ENCODE measurements at places on chromosomes 1 and 21.
A peak's percentile ranks its signal among the peaks of the same experiment; 100 is the strongest.

GRCh38 chr1:21232044-21232443 is 55.3 kb upstream of the EIF4G3 start:
- DNase-seq, result peak; percentile 20

- DNase-seq, result no peak
These were observed 10.0 kb upstream of the RASSF5 start for GRCh38 chr1:206497363-206497762.

DNA sequence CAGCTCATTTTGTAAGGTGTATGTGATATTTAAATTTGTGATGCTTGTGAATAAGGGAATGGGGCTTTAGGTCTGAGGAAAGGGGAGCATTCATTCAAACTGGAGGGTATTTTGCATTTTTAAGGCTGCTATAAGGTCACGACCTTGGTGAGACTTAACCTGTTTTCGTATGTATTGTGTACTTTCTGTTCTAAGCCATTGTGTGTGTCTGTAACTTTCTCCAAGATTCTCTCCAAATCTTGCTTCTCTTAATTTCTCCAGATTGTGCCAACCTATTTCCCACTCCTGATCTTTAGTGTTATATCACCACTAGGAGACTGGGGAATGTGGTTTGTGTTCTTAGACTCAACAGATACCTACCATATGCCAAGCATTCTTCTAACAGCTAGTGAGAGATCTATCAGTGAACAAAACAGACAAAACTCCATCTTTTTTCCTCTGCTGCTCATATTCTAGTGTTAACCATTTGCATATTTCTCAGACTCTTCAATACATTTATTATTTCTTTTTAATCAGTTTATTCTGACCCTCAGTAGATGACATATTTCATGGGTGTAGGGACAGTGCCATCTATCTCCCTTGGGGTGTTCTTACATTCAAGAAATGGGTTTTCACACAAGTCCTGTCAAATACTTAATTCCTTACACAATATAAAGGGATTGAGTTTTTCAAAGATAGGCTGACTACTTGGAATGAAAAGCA is 27.5 kb downstream of the ATP1B1 start:
- DNase-seq, result no peak

DNA sequence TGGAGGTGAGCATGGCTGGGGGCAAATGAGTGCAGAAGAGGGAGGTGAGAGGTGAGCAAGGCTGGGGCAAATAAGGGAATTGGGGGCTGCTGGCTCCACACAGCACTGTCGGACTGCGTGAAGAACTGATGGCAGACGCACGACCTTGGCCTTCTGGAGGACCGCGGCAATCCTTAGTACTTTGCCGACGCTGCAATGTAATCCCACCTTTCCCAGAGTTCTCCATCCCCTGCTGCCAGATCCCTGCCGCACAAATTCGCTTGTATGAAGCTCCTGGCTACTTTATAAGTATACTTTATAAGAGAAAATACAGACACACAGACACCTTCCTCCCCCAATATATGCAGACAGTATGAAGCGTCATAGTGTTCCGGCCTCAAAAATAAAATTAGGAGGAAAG is 472.4 kb downstream of the SMYD3 start:
- no peak for DNase-seq

- no peak for DNase-seq
These were observed 28.2 kb downstream of the PRDM2 start for GRCh38 chr1:13728091-13728715.

DNA sequence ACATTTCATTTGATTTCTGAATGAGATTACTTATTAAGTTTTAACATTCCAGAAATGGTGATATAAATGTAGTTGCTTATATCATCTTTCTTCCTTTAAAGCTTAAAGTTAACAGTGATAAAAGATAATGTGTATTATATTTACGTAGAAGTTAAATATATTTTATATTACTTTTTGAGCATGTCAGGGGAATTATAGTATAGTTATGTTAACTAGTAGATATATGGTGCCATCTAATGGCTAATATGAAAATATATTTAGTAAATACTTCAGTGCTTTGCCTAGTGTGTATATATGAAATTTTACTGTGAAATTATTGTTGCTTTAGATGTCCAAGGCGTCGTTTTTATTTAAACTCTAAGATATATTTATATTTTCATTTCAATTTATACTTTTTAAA is 51.5 kb downstream of the SYT14 start:
- peak; percentile 36 for DNase-seq

GRCh38 chr1:41489561-41489960 is 5.1 kb upstream of the EDN2 start:
- no peak for DNase-seq

DNA sequence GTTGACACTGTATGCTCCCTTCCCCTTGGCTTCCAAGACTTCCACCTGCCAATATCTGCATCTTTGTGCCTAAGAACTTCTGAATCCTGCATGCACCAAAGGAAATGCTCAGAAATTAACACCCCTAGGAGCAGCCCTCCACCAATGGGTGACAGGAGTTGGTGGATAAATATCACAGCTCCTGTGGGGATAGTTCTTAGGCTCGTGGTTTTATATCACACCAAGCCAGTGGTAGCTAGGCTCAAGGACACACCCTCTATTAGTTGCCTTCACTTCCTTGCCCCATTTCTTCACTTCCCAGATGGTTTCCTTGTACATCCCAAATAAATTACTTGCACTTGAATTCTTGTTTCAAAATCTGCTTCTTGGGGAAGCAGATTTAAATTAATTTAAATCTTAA is 16.9 kb upstream of the CDC14A start:
- no peak for DNase-seq

GRCh38 chr1:155012776-155013602 is 10.4 kb downstream of the ZBTB7B start:
- no peak for DNase-seq

- DNase-seq, result peak; percentile 28
These were observed 6.4 kb downstream of the UTP11 start for GRCh38 chr1:38018864-38019343.

DNA sequence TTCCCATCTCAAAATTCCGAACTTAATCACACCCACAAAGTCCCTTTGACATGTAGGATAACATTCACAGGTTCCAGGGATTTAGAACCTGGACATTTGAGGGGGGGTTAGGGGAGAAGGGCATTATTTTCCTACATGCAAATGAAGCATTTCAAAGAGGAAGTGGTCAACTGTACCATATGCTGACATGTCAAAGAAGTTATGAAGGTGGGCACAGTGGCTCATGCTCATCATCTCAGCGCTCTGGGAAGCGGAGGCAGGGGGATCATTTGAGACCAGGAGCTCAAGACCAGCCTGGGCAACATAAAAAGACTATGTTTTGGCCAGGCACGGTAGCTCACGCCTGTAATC is 35.7 kb downstream of the PTP4A2 start:
- DNase-seq, result no peak

- DNase-seq, result no peak
These were observed 49.3 kb downstream of the TRIM62 start for GRCh38 chr1:33132549-33132948.

- no peak for DNase-seq
These were observed 4.0 kb downstream of the FBLIM1 start for GRCh38 chr1:15762546-15762945.

- DNase-seq, result no peak
These were observed 88.5 kb upstream of the NFASC start for GRCh38 chr1:204782118-204782700.

GRCh38 chr1:238060061-238060460 is 169.3 kb upstream of the ZP4 start:
- DNase-seq, result no peak

- DNase-seq, result peak; percentile 61
These were observed 6.7 kb upstream of the RNASEL start for GRCh38 chr1:182595641-182596240.
